ENCODE measurements at places on chromosomes 1 and 21.
A peak's percentile ranks its signal among the peaks of the same experiment; 100 is the strongest.

DNA sequence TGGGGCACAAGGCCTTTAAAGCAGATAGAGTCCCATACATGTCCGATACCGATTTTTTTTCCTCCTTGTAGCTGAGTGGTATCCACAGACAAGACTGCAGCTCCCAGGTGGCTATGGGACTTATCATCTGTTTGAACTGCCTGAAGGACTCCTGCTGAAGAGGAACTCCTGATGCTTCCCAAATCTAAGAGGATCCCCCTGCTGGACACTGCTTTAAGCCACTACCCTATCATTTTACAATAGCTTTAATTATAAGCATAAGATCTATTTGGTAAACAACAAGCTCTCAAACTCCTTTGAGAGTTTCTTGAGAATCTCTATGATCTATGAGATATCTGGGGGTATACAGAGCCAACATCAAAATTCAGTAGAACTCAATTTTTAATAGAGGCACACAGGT is 11.7 kb downstream of the NDC1 start:
- no peak for DNase-seq

DNA sequence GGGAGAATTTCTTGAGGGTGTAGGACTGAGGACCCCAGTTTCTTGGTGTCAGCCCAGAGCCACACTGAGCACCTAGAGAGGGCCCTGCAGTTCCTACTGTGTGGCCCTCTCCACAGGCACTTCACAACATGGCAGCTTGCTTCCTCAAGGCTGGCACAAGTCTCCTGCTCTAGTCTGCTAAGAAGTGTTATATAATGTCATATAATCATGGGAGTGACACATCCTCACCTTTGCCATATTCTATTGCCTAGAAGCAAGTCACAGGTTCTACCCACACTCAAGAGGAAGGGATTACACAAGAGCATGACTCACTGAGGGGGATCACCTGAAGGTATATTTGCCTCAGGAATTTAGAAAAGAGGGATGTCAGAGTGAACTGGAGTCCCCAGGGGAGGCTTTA is 5.5 kb upstream of the SNX27 start:
- DNase-seq = no peak

GRCh38 chr1:246828818-246829217 is 102.9 kb downstream of the AHCTF1 start:
- no peak for DNase-seq

- no peak for DNase-seq
These were observed 39.3 kb upstream of the NLRP3 start for GRCh38 chr1:247376659-247377058.

DNA sequence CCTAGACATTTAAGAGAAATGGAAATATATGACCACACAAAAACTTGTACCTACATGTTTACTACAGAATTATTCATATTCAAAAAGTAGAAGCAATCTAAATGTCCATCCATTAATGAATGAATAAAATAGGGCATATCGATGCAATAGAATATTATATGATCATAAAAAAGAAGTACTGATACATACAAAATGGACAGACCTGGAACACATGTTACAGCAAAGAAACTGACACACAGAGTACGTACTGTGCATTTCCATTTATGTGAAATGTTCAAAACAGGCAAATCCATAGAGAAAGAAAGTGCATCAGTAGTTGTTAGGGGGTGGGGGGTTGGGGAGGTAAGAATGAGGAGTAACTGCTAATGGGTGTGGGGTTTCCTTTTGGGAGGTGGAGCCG is 39.2 kb downstream of the B3GALNT2 start:
- no peak for DNase-seq

- DNase-seq = no peak
These were observed 14.3 kb upstream of the KCNA10 start for GRCh38 chr1:110533230-110533629.

DNA sequence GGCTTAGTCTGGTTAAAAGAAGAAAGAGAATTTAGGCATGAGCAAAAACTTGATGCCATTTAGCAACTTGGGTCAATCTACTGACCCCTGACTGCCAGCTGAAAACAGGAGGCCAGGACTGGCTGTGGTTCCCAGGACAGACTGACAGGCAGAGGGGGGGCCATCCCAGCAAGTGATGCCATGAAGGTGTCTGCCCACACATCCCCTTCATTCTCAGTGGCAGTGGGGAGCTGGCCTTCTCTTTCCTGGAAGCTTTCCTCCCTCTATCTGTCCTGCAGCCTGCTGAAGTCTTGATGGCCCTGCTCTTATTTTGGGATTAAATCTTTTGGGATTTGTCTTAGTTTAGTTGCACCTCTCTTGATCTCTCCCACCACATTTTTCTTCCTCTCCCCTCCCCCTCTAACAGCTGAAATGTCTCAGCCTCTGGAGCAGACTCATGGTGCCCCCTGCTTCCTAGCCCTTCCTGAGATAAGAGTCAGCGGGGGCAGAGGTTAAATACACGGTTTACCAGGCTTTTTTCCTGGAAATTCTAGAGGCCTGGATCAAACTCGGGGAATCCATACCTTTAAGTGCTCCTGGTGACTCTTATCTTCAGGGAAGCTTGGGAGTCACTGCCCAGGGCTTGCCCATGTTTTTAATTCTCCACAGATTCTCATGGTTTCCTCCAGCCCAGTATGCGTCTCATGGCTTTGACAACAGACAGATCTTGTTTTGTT is 99.5 kb upstream of the TSPAN2 start:
- no peak for DNase-seq

DNA sequence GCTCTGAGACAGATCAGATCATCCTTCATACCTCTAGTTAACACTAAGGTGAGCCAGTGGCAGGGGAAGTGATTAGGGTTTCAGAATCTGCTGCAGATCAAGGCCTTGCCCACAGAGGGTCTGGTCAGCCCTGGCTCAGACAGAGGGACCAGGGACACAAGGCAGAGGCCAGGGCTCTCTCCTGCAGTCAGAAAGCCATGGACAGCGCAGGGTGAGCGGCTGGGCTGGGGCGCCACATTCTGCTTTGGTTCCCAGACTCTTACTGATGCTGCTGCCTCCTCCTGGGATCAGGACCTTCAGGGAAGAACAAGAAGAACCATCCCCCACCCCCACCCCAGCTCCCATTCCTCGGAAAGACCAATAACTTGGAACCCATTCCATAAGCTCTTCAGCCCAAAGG is 43.1 kb downstream of the GPR161 start:
- no peak for DNase-seq

DNA sequence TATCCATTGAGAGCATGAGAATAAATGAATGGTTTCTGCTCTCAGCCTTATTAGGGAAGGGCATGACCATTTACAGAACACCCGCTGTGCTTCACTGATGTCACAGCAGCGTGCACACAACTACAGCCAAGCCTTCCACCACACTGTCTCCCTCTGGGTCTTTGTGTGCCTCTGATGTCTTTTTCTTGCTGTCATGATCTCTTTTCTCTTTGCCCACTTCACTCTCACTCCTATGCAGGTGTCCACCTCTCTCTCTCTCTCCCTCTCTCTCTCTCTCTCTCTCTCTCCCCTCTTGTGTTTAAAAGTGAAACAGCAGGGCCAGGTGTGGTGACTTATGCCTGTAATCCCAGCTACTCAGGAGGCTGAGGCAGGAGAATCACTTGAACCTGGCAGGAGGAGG is 232.5 kb upstream of the JUN start:
- DNase-seq = peak; percentile 27

DNA sequence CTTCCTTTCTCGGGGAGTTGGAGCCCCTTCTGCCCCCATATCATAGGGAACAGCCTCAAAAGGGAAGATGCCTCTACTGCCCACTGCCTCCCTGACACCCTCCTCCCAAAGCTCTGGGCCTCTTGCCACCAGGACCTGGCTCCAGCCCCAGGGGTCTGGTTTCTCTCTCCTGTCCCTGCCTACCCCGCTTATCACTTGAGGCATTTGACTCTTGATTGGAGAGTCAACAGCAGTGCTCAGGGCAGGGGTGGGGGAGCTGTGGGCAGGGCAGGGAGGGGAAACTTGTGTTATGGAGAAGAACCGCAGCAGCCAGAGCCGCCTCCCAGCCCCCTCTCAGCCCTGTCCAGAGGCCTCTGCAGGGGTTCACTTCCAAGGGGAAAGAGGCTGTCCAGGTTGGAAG is 573 bp downstream of the TRIM63 start:
- DNase-seq = no peak

DNA sequence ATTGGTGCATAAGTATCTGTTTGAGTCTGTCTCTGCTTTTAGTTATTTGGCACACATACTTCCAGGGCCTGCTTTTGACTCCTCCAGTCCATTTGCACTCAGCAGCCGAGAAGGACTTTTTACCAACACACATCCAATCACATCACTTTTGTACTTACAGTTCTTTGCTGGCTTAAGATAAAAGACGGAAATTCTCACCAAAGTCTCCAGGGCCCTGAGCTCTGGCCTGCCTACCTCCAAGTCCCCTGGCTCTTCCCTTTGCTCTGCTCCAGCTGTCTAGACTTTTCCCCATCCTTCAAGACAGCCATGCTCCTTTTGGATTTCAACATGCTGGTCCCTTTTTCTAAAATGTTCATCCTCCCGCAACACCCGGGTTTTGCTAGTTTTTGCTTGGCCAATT is 2.2 kb upstream of the EVA1C start:
- DNase-seq = no peak

- peak; percentile 50 for DNase-seq
These were observed 138.2 kb downstream of the ZNF326 start for GRCh38 chr1:90133133-90133532.

- DNase-seq = no peak
These were observed 33.2 kb downstream of the AHDC1 start for GRCh38 chr1:27570784-27571183.

- DNase-seq = no peak
These were observed 127.3 kb downstream of the GABPA start for GRCh38 chr21:25862112-25862511.

DNA sequence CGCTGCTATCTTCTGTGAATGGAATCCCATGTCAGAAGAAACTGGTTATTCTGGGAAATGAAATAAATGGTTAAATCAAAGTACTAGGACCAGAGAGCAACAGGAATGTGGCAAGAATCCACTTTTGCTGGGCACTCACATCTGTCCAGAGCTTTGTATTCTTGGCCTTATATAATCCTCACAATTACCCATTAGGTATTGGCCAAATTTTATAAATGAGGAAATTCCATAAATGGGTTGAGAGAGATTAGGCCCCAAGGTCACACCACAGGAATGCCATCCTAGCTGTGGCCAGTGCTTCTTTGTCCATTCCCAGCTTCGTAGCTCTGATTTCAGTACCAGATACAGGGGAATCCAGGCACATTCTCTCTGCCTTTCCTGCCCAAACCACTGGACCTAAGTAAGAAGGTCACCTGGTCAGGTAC is 76.1 kb upstream of the HOOK1 start:
- DNase-seq = no peak
